Fibroblast of villous mesenchyme (primary cell): ENCODE measurements at places on chromosomes 6 and 20. TPM values are rescaled to one million over a fixed set of nuclear protein-coding genes. Genes with fewer than 3 reads are reported as not detected.

- DNase-seq: no peak
Observed at GRCh38 chr20:32078791-32079190, 26.7 kb downstream of the HCK start.

Gene SLC35F1
- under 0.01 TPM in 1 of 2 replicates, not detected in the other for total RNA-seq

Gene GPR31
- not detected in 2 replicates for total RNA-seq

Gene VSX1
- not detected in 2 replicates for total RNA-seq

Gene RSPO4
- total RNA-seq: not detected in 2 replicates

DNA sequence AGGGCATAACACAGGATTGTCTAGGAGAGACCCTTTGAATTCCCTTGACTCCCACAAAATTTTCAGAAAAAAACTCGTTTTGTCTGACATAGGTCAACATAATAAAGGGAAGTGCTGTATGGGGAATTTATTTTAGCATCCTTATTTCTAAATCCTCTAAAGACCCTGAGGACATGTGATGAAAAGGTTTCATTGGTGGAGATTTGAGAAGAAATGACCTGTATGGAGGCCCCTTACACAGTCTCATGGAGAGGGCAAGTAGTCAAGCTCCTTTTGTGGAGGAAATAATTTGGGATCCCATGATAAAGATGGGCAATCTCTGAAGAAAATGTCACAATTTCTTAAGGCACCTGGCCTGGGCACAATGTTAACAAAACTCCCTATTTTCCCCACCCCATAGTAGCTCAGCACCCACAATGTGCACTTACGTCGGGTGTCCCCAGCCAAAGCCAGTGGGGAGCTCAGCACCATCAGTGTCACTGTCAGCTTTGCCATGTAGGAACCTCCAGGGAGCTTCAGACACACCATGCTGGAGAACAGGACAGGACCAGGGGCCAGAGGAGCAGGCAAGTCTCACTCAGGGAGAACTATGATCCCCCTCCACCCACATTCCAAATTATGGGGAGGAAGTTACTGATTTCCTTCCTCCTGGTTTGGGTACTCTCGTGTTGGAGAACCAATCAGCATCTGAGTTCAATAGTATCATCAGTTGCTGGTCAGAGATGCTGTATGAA, at the start of gene HLA-DRB5:
TSS of gene HLA-DRB5 (minus strand) at position 591 of the 734 bp plus-strand sequence. CDS start at position 528, 63 bp downstream.
- DNase-seq: no peak

Gene RAB44
- under 0.01 TPM in 1 of 2 replicates, not detected in the other for total RNA-seq

Gene GRM4
- total RNA-seq: under 0.01 TPM in 2 replicates
